ENCODE measurements at places on chromosomes 11 and 22.

GRCh38 chr11:68958211-68958610, 22.6 kb downstream of the MRGPRD start:
- DNase-seq, result no peak

- no peak for DNase-seq
These were observed 81.9 kb upstream of the RASSF10 start for GRCh38 chr11:12927221-12927620.

- DNase-seq, result no peak
These were observed 69.2 kb downstream of the FANCF start for GRCh38 chr11:22556381-22556780.

DNA sequence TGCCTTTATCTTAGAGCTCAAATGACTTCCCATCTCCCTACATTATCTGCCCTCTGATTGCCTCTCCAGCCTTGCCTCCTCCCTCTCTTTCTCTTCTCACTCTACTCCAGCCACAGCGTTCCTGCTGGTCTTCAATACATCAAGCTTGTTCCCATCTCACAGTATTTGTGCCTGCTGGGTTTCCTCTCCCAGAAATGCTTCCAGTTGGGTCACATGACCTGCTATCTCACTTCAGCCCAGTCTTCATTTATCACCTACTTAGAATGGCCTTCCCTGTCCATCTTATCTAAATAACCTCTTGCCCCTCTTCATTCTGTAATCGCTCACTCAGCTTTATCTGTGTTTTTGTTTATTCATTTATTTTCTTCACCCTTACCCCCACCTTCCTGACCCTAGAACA, 61.8 kb upstream of the FAR1 start:
- DNase-seq, result no peak

- DNase-seq, result no peak
These were observed 7.3 kb upstream of the PDE2A start for GRCh38 chr11:72681226-72682153.

DNA sequence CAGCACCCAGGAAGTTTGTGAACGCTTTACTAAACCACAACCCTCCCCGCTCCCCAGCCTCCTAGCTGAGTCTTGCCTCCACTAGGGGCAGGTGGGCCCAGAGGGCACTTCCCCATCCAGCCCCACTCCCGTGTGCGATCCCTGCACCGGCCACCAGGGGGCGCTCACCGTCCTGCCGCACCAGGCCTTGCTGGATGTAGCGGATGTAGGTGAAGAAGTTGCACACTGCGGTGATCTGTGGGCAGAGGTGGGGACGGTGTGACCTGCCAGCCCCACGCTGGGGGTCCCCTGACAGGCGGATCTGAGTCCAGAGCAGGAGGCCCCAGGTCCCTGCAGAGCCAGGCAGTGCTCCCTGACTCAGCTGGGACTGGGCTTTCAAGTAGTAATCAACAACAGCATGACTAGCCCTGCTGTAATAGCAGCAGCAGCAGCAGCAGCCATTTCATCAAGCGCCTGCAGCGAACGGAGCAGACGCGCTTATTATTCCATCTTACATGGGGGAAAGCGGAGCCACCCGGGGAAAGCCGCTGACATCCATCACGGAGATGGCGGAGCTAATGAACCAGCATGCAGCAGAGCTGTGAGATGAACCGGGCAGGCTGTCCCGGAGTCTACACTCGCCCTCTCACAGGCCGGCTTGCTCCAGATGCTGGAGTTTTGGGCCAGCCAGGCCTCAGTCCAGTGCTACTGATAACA, 7.9 kb upstream of the FADS3 start:
- peak; percentile 99 for DNase-seq

GRCh38 chr11:18371279-18371678, 23.1 kb upstream of the LDHA start:
- DNase-seq, result no peak

GRCh38 chr11:68214173-68215086, 1.3 kb upstream of the KMT5B start:
- peak; percentile 13 for DNase-seq

GRCh38 chr22:44807232-44807631, 54.9 kb downstream of the ARHGAP8 start:
- no peak for DNase-seq

- DNase-seq, result no peak
These were observed 40.6 kb downstream of the OR4D9 start for GRCh38 chr11:59551659-59552521.

DNA sequence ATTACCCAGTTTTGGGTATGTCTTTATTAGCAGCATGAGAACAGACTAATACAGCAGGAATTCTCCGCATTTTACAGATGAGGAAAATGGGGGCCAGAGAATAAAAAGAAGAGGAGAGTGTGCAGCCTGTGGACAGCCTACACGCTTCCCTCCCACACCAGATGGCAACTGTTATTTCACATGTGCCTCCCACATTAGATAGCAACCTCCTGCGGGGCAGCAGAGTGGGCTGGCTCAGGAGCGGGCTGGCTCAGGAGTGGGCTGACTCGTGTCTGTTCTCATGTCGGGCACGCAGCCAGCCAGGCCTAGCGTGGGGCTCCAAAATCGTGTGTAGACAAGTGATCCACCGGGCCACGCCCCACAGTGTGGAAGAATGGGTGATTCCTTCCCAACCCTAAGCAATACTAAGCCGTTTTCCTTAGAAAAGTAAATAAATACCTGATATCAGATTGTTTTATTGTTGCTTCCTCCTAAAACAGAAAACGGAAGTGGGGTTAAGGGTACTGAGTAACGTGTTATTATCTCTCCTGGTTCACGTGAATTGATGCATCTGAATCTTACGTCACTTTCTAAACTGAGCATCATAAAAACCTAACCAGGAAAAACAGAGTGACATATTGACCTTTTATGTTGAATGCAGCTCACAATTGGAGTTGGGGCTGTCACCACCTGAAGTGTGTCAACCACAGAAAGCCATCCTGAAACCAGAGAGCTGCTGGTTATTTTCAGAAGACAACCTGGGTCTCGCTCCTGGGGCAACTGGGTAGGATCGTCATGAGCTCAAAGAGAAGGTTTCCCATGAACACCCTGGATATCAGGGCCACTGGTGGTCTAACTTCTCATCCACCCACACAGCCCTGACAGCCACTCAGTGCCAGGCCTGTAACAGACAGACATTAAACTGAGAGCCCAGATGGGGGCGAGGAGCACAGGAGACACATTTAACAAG, 3.3 kb downstream of the TTLL1 start:
- no peak for DNase-seq

DNA sequence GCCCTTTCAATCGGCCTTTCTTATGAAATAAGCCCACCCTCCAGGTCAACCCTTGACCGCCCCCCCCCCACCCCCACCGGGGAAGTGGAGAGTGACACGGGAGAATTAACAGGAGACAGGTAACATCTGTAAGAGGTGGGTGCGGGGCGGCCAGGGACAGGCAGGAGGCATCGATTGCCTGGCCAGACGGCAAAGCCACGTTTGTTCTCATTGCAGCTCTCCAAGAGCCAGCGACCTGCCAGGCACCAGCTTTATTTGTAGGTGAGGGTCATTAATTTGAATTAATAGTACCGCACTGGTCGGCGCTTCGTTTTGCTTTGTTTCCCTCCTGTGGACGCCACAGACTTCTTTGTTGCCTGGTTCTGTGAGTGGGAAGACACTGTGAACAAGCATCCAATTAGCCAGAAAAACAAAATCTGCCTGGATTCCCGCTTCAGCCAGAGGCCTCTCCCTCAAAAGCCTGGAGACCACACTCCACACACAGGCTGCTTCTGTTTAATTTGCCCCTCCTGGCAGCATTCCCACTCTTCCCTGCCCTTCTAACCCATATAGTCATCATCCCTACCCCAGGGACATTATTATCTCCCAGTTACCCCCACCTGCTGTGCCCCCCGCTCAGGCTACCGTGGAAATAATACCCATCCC, 104.5 kb upstream of the OPCML start:
- DNase-seq, result no peak

DNA sequence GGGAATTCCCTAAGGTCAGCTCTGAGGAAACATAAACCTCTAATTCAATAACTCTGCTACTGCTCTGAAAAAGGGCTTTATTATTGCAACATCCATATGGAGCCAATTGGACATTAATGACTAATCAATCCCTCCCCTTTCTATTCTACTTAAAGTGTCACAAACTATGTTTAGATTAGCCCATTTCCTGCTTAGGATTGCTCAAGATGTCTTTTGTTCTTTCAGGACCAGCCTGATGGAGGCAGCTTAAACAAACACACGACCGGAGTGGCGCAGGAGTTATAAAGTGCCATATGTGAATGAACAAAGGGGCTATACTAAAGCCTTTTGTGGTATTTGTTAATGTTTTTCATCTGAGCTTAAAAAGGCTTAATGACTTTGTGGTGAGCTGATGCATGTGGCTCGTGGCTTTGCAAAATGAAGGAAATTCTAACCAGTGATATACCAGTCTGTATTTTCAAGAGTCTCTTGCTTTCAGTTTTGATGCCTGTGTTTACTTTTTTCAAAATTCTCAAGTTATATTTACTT, 354.4 kb downstream of the SOX6 start:
- no peak for DNase-seq

DNA sequence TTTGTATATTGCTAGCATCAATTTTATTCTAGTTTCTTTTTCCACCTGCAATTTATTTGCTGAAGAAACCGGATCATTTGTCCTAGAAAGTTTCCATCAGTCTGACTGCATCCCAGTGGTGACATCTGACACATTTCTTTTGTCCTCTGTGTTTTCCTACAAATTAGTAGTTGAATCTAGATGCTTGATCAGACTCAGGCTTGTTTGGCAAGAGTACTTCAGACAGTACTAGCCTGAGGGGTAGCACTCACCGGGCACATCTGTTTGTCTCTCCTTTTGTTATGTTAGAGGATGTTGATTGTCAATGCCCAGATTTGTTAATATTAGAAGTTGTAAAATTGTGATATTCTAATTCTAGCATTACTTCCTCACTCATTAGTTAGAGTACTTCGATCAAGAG, 204.8 kb downstream of the SWAP70 start:
- no peak for DNase-seq

DNA sequence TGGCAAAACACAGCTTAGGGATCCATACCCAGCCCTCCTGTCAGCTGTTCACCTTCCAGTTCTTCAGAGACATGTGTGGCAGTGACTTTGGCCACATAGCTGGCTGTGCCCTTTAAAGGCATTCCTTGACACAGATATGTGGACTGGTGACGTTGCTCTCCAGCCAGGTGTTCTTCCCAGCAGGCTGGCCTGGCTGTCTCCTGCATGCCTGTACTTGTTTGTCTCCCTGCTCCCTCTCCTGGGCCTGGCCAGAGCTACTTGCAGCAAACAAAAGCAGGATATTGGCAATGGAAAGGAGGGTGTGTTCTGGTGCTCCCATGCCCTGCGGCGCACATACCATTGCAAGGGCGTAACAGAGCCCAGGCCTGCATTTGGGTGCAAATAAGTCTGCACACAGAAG, 38.3 kb downstream of the PIK3IP1 start:
- no peak for DNase-seq

- no peak for DNase-seq
These were observed 8.0 kb downstream of the NCAPH2 start for GRCh38 chr22:50516068-50516467.

Data from central memory CD8-positive, alpha-beta T cell (primary cell).